Prostate gland (tissue), 2 donors: ENCODE measurements at places on chromosomes 16 and 17.

DNA sequence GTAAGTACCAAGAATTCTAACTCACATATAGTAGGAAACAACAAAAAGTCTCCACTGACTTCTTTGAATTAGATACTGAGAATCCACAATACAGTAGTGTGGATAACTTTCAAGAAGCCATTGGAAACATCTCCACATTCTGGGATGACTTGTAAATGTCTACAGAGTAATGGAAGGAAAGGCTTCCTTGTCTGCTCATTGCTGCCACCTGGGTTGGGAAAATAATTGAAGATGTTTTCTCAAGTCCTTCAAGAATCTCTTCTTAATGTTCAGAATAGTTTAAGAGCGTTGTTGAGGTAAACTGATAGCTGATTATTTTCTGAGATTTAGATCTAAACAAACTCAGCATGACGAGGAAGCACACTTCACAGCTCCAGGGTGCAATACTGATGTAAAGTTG, 14.0 kb downstream of the CPSF4L start:
- H3K36me3 ChIP-seq = no peaks in the 10 kb centered on the region
- no peaks in the 10 kb centered on the region for H3K4me1 ChIP-seq
- H3K4me3 ChIP-seq = no peak overlapping the region

DNA sequence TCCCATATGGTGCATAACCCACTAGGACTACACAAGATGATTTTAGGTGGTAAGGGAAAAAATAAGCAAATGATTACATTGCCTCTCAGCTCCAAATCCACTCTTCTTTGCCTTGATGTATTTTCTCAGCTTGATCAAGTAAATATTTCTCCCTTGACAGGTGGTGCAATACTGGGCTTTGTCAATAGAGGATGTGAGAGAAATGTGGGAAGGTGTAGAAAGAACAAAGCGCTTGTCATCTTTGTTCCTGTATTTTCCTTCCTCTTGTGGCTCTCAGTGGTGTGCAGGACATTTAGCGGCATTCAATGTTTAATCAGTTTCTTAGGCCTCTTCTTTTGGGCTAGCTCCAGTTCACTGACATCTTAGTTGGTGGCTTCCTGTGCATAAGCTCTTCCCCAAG, 1165.8 kb upstream of the GOT2 start:
- H3K27me3 ChIP-seq = no peaks in the 10 kb centered on the region
- no peaks in the 10 kb centered on the region for H3K4me1 ChIP-seq
- no peaks in the 10 kb centered on the region for H3K36me3 ChIP-seq
- no peak for DNase-seq
- H3K4me3 ChIP-seq = no peak overlapping the region

- no peak overlapping the region for H3K4me3 ChIP-seq
- no peaks in the 10 kb centered on the region for H3K4me1 ChIP-seq
- no peaks in the 10 kb centered on the region for H3K27me3 ChIP-seq
Measured at GRCh38 chr16:1002399-1003166, 21.0 kb downstream of the SOX8 start.

DNA sequence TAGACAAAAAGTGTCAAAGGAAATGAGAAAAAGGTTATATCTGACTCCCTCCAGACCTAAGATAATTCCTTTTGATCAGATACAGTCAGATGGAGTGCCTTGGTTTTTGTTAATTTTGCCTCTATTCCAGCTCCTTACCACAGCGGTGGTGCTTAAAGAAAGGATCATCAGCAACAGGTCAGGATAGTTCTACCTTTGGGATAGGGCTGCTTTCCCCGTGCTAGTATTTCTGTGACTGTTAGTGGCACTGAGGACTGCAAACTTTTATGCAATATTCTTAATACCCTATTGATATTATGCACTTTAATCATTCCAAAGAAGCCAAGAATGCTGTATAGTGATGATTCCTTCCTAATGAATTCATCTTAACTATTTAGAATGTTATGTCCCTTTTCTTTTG, 24.5 kb downstream of the NQO1 start:
- no peak overlapping the region for H3K27ac ChIP-seq
- H3K36me3 ChIP-seq = no peaks in the 10 kb centered on the region
- H3K4me1 ChIP-seq = peaks cover 8% of the 10 kb centered on the region
- DNase-seq = no peak

- no peaks in the 10 kb centered on the region for H3K36me3 ChIP-seq
- no peak overlapping the region for H3K4me3 ChIP-seq
- H3K27me3 ChIP-seq = no peaks in the 10 kb centered on the region
- no peaks in the 10 kb centered on the region for H3K4me1 ChIP-seq
Measured at GRCh38 chr17:27577121-27577761, 53.7 kb upstream of the LGALS9 start.

DNA sequence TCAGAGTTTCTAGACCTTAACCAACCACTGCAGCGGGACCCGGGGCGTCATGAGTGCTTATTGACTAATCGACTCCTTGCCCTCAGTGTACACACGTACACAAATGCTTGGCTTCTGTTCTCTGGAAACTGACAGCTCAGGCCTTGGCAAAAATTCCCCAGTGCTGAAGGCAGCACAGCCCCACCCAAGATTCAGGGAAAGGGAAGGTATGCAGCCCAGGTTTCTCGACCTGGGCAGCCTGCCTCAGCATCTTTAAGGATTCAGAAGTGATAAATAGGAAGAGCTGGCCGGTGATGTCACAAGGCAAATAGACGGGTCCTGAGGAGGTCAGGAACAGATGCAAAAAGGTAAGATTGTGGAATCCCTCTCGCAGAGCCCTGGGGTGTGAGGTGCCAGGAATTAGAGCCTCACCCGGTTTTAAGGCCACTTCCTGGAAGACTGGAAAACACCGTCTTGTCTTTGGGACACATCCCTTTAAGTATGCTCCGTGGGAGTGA, 9.0 kb upstream of the CDH3 start:
- H3K4me3 ChIP-seq = no peak overlapping the region
- H3K27me3 ChIP-seq = no peaks in the 10 kb centered on the region
- peak overlapping the region; percentile 46 for H3K27ac ChIP-seq
- no peaks in the 10 kb centered on the region for H3K4me1 ChIP-seq
- no peaks in the 10 kb centered on the region for H3K36me3 ChIP-seq

DNA sequence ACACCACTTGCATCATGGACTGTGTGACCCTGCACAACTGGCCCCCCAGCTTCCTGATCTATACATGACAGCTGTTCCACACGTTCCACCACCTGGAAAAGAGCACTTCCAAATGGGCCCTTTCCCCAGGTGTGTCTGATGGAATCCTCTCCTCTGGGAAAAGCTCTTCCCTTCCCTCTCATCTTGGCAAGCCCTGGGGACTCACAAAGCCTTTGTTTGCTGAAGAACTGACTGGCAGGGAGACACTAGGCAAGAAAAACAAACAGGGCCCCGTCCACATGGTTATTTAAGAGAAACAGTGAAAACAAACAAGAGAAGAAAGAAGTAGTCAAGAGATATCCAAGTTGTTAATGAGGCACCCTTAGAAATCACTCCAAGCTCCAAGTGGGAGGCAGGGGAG, 52.6 kb downstream of the C16orf95 start:
- H3K36me3 ChIP-seq = no peaks in the 10 kb centered on the region
- no peak for DNase-seq
- H3K4me1 ChIP-seq = no peaks in the 10 kb centered on the region
- no peak overlapping the region for H3K27ac ChIP-seq
- no peaks in the 10 kb centered on the region for H3K27me3 ChIP-seq

DNA sequence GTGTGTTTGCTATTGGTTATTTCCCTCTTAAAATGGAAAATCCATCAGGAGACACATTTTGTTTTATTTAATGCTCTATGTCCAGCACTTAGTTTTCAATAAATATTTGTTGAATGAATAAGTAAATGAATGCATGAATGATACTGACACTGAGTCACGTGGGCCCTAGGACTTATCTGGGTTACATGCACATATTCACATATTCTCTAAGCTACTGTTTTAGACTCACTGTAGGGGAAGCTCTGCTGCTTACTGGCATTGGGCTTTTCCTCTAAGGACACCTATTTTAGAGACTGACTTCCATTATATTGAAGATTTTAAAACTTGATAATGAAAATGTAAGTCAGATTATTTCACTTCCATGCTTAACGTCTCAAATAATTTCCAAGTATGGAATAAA, 327.2 kb downstream of the UTP18 start:
- no peak overlapping the region for H3K4me3 ChIP-seq
- no peaks in the 10 kb centered on the region for H3K4me1 ChIP-seq
- no peak for DNase-seq
- peaks cover 3% of the 10 kb centered on the region for H3K27me3 ChIP-seq
- H3K27ac ChIP-seq = no peak overlapping the region
- no peaks in the 10 kb centered on the region for H3K36me3 ChIP-seq

- no peaks in the 10 kb centered on the region for H3K36me3 ChIP-seq
- no peak overlapping the region for H3K4me3 ChIP-seq
- H3K4me1 ChIP-seq = no peaks in the 10 kb centered on the region
- H3K27me3 ChIP-seq = no peaks in the 10 kb centered on the region
Measured at GRCh38 chr17:4839965-4840892, 7.1 kb downstream of the MINK1 start.

DNA sequence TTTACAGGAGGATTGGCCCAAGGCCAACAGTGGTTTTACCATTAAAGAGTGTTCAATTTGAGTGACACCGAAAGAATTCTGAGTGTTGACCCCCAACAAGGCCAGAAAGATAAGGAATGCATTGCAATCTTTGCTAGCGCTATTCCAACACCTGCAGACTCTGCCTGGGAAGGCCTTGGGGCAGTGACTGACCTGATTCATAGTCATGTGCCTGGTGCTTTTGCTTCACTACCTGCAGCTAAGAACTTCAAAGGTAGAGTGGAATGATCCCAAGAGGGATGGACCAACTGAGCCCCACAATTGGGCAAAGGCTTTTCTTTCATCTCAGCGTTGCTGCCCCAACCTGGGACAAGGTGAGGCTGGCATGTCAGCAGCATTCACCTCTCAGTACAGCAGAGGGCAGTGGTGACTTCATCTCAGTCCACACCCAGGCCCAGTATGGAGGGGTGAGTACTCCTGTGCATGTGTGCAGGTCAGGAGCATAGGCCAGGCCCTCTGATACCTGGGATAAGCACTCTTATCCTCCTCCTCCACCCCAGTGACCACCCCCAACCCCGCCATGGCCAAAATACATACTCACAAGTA, 149.6 kb upstream of the GNAO1 start:
- DNase-seq = no peak
- H3K27ac ChIP-seq = no peak overlapping the region
- H3K36me3 ChIP-seq = no peaks in the 10 kb centered on the region

- H3K27ac ChIP-seq = no peak overlapping the region
- no peak for DNase-seq
- no peak overlapping the region for H3K4me3 ChIP-seq
- H3K4me1 ChIP-seq = no peaks in the 10 kb centered on the region
- H3K27me3 ChIP-seq = no peaks in the 10 kb centered on the region
- no peaks in the 10 kb centered on the region for H3K36me3 ChIP-seq
Measured at GRCh38 chr16:71421911-71422310, 19.9 kb downstream of the TLE7 start.

DNA sequence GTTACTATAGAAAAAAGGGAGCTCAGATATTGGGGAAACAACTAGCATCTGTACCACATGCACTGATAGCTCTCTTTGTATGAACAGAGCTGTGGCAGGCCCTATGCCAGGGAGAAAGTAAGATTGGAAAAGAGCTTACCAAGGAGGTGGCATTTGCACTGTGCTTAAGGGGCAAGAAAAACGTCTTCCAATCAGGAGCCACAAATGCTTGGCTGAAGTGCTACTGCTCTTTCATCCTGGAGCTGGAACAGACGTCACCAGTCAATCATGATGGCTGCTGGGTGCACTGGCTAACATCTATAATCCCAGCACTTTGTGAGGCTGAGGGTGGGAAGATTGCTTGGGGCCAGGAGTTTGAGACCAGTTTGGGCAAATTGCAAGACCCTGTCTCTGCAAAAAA, 218.5 kb downstream of the SEC14L1 start:
- H3K4me3 ChIP-seq = no peak overlapping the region
- no peak overlapping the region for H3K27ac ChIP-seq
- no peaks in the 10 kb centered on the region for H3K27me3 ChIP-seq
- no peaks in the 10 kb centered on the region for H3K36me3 ChIP-seq

- no peaks in the 10 kb centered on the region for H3K27me3 ChIP-seq
- DNase-seq = no peak
- H3K4me3 ChIP-seq = no peak overlapping the region
- H3K4me1 ChIP-seq = peaks cover 7% of the 10 kb centered on the region
- no peaks in the 10 kb centered on the region for H3K36me3 ChIP-seq
Measured at GRCh38 chr17:75664099-75664549, 2.8 kb downstream of the RECQL5 start.

DNA sequence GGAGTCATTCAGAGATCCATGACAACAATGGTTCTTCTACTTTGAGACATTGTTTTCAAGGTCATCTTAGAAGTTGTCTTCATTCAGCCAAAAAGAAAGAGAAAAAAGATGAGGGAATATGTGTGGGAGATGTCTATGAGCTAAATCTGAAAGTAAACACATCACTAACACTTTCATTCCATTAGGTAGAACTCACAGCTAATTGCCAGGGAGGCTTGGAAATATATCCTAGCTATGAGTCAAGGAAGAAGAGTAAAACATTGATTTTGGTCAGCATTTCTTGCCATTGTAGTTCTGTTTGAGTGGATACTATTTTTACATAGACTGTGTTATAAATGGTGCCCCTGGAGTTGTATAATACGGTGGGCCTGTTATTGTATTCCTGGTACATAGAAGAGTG, 316.4 kb upstream of the MYOCD start:
- no peaks in the 10 kb centered on the region for H3K27me3 ChIP-seq
- DNase-seq = no peak
- no peaks in the 10 kb centered on the region for H3K36me3 ChIP-seq
- no peaks in the 10 kb centered on the region for H3K4me1 ChIP-seq
- H3K4me3 ChIP-seq = no peak overlapping the region
- H3K27ac ChIP-seq = no peak overlapping the region

- no peak overlapping the region for H3K27ac ChIP-seq
- H3K36me3 ChIP-seq = no peaks in the 10 kb centered on the region
- peaks cover 23% of the 10 kb centered on the region for H3K4me1 ChIP-seq
- DNase-seq = no peak
- no peaks in the 10 kb centered on the region for H3K27me3 ChIP-seq
Measured at GRCh38 chr16:2043667-2044451, 3.8 kb downstream of the NTHL1 start.

- no peak overlapping the region for H3K27ac ChIP-seq
- H3K4me3 ChIP-seq = no peak overlapping the region
- H3K27me3 ChIP-seq = peaks cover 2% of the 10 kb centered on the region
Measured at GRCh38 chr17:73949903-73950592, 253.4 kb upstream of the RPL38 start.

DNA sequence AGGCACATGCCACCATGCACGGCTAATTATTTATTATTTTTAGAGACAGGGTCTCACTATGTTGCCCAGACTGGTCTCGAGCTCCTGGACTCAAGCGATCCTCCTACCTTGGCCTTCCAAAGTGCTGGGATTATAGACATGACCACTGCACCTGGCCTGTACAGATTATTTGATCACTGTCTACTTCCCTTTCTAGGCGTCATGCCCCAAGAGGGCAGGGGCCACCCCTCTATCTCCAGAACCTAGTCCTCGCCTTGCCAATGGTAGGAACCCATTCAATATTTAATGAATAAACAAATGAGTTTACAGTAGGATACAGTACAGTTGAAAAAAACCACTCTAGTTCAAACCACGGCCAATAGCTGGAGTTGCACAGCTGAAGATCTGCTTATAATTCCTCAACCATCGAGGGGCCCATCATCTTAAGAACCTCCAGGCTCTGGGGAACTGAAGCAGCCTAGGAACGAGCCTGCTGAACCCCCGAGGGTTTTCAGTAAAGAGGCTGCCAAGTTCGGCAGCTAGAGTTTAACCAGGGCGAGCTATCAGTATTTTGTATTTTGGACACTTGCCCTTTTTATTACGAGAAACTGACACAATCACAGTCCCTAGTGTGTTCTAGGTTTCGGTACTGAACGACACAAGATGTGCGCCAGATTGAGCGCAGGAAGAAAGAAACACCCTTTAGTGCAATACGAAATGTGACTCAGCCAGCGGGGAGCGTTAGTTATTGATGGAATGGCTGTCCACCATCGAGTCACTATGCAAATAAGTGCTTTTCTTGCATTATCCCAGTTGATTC, 14.6 kb downstream of the ADCY9 start:
- H3K27ac ChIP-seq = no peak overlapping the region
- DNase-seq = no peak
- no peaks in the 10 kb centered on the region for H3K36me3 ChIP-seq
- no peaks in the 10 kb centered on the region for H3K27me3 ChIP-seq
- H3K4me3 ChIP-seq = no peak overlapping the region
